ENCODE measurements at places on chromosomes 4 and X.

- H3K4me3 ChIP-seq, result no peak overlapping the region
- no peak for DNase-seq
- no peaks in the 10 kb centered on the region for H3K4me1 ChIP-seq
- H3K27me3 ChIP-seq, result no peaks in the 10 kb centered on the region
- no peaks in the 10 kb centered on the region for H3K36me3 ChIP-seq
- H3K27ac ChIP-seq, result no peak overlapping the region
These were observed 41.3 kb upstream of the TENM3 start for GRCh38 chr4:182201871-182202270.

DNA sequence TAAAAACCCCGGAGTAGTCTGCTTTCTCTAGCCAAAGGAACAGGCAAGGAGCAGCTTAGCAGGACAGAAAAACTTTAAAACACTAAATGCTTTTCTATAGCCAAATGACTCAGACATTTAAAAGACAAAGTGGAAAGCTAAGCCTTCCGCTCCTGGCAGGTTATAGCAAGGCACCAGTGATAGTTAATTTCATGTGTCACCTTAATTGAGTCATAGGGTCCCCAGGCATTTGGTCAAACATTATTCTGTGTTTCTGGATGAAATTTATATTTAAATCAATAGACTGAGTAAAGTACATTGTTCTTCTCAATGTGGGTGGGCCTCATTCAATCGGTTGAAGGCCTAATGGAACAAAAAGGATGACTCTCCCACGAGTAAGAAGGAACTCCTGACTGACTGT is 885.7 kb upstream of the ADGRL3 start:
- H3K4me3 ChIP-seq, result no peak overlapping the region
- no peaks in the 10 kb centered on the region for H3K27me3 ChIP-seq
- no peaks in the 10 kb centered on the region for H3K4me1 ChIP-seq
- no peak overlapping the region for H3K27ac ChIP-seq
- H3K36me3 ChIP-seq, result no peaks in the 10 kb centered on the region
- DNase-seq, result no peak

DNA sequence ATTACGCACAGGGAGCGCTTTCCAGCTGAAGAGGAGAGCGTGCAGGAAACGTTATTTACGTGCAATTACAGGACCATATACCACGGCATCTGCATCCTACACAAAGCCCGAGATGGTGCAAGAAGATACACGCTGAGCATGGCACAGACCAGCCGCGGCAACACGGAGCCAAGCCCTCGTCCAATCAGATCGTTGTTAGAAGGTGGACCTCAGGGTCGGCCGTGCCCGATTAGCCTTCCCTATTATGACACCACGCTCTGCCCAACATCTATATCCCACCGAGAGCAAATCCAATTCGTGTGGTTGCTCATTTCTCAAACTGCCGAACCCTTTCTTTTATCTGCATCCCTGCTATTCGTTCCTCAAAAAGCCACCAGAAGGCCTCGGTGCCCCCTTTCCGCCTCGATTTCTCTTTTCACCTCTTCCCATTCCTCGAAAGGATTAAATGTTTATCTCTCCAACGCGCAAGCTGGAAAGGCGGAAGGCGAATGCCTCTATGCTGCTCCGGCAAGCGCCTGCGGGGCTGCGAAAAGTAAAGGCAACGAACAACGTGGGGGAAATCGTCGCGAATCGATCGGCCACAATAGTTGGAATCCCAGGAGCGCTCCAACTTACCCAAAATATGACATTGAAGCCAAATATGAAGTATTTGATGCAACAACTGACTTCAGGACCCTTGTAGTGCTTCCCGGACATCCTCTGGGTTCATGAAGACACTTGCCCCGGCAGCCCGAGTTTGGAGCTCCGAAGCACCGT is 702 bp downstream of the TSPAN5 start:
- peaks cover 2% of the 10 kb centered on the region for H3K36me3 ChIP-seq
- H3K27me3 ChIP-seq, result no peaks in the 10 kb centered on the region
- peak overlapping the region; percentile 97 for H3K4me3 ChIP-seq
- H3K27ac ChIP-seq, result peak overlapping the region; percentile 51
- DNase-seq, result peak; percentile 38
- peaks cover 37% of the 10 kb centered on the region for H3K4me1 ChIP-seq

DNA sequence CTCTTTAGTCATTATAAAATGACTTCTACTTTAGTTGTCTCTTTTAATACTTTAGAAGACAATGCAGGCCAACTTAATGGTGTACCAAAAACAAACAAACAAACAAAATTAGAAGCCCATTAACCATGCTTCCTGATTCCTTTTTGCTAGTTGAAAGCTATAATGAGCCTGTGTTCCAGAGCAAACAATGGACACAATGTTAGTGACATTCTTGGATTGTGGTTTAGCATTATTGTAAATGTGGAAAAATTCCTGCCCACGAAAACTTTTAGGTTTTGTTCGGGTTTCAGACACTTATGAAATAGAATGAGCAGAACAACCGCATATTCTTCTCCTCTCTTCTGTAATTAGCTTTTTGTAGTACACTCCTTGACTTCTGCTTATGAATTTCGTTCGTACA is 1682.7 kb upstream of the PCDH7 start:
- no peak for DNase-seq
- no peaks in the 10 kb centered on the region for H3K27me3 ChIP-seq
- H3K4me3 ChIP-seq, result no peak overlapping the region
- no peaks in the 10 kb centered on the region for H3K36me3 ChIP-seq
- H3K27ac ChIP-seq, result no peak overlapping the region
- H3K4me1 ChIP-seq, result no peaks in the 10 kb centered on the region

GRCh38 chr4:13542577-13543031 is 1.7 kb downstream of the NKX3-2 start:
- peaks cover 3% of the 10 kb centered on the region for H3K36me3 ChIP-seq
- peaks cover 18% of the 10 kb centered on the region for H3K4me1 ChIP-seq
- no peak overlapping the region for H3K4me3 ChIP-seq

- no peak overlapping the region for H3K27ac ChIP-seq
- DNase-seq, result no peak
- no peaks in the 10 kb centered on the region for H3K27me3 ChIP-seq
- H3K36me3 ChIP-seq, result no peaks in the 10 kb centered on the region
These were observed 224.8 kb downstream of the GRID2 start for GRCh38 chr4:92528541-92528940.

DNA sequence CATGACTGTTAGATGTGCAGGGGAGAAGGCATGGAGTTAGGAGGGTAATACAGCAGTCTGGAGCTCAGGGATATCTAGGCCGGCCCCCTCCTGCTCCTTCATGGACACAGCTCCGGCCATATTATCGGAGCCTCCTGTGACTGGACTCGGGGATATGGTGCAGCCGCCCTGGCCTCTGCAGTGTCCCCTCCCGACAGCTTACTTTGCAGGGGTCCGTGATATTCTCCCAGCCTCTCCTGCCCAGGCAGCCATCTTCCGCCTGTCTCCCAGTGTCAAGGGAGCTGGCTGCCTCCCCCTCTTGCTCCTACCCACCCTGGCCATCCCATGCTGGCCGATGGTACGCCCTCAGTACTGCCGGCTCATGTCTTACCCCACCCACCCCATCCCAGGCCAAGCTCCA is 19.9 kb upstream of the RNF4 start:
- DNase-seq, result no peak
- H3K36me3 ChIP-seq, result no peaks in the 10 kb centered on the region
- H3K27me3 ChIP-seq, result peaks cover 2% of the 10 kb centered on the region
- no peak overlapping the region for H3K4me3 ChIP-seq
- H3K27ac ChIP-seq, result no peak overlapping the region

GRCh38 chr4:43411226-43411625 is 518.7 kb downstream of the GRXCR1 start:
- no peak overlapping the region for H3K4me3 ChIP-seq
- no peaks in the 10 kb centered on the region for H3K36me3 ChIP-seq
- no peak overlapping the region for H3K27ac ChIP-seq
- DNase-seq, result no peak

DNA sequence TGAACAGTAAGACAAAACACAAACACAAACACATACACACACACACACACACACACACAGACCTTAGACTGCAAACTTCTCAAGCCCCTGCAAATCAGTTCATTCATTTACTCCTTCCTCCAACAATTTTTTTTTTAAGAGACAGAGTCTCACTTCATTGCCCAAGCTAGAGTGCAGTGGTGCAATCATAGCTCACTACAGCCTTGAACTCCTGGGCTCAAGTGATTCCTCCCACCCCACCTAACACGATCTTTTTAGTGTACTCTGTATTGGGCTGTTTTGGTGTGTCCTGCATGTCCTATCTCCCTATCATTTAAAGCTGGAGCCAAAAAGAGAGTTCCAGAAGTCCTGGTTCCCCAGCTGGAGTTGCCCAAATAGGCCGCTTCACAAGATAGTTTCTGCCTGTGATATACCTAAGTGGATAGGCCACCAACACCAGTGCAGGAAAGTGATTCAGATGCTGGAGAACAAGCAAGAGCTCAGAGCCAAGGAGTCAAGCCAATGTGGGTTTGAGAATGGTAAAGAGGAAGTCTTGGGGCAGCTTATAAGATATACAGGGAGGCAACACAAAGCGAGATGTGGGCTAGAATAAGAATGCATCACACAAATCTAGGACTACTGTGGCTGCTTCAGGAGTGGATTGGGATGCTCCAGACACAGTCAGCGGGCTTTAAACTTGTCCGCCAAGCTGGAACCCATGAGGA is 85.4 kb upstream of the RAPGEF2 start:
- H3K4me3 ChIP-seq, result peak overlapping the region; percentile 33
- H3K4me1 ChIP-seq, result peaks cover 21% of the 10 kb centered on the region
- peak; percentile 18 for DNase-seq
- H3K36me3 ChIP-seq, result no peaks in the 10 kb centered on the region
- peaks cover 5% of the 10 kb centered on the region for H3K27me3 ChIP-seq

DNA sequence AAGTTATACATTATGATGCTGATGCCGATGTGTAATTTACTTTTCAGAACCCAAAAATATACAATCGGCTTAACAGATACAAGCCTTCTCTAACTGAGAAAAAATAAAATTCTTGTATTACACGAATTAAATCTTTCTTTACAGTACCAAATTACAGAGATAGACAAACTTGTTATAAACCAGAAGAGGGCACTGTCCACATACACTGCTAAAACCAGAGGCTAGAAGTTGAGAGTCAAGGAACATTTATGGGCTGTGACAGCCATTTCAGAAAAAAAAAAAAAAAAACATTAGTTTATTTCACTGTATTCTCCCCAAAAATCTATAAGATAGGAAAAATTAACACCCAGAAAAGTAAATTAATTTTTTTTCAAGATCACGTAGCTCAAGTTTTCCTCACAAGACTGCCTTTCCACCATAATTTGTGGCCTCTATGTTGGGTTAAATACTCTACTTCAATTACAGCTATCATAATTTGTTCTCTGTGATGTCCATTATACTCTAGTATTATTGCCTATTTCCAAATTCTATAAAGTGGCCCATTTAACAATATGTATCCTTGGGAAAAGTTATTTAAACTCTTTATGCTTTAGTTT is 12.0 kb downstream of the EREG start:
- no peaks in the 10 kb centered on the region for H3K36me3 ChIP-seq

GRCh38 chr4:8921465-8921864 is 49.8 kb upstream of the HMX1 start:
- no peaks in the 10 kb centered on the region for H3K36me3 ChIP-seq
- H3K27me3 ChIP-seq, result peaks cover 13% of the 10 kb centered on the region
- DNase-seq, result no peak
- H3K27ac ChIP-seq, result no peak overlapping the region
- no peaks in the 10 kb centered on the region for H3K4me1 ChIP-seq
- no peak overlapping the region for H3K4me3 ChIP-seq

GRCh38 chr4:151100531-151100930 is 1.1 kb downstream of the RPS3A start:
- DNase-seq, result no peak
- peak overlapping the region; percentile 96 for H3K27ac ChIP-seq
- H3K4me3 ChIP-seq, result peak overlapping the region; percentile 96
- H3K36me3 ChIP-seq, result peaks cover 21% of the 10 kb centered on the region
- H3K27me3 ChIP-seq, result no peaks in the 10 kb centered on the region
- H3K4me1 ChIP-seq, result peaks cover 21% of the 10 kb centered on the region

DNA sequence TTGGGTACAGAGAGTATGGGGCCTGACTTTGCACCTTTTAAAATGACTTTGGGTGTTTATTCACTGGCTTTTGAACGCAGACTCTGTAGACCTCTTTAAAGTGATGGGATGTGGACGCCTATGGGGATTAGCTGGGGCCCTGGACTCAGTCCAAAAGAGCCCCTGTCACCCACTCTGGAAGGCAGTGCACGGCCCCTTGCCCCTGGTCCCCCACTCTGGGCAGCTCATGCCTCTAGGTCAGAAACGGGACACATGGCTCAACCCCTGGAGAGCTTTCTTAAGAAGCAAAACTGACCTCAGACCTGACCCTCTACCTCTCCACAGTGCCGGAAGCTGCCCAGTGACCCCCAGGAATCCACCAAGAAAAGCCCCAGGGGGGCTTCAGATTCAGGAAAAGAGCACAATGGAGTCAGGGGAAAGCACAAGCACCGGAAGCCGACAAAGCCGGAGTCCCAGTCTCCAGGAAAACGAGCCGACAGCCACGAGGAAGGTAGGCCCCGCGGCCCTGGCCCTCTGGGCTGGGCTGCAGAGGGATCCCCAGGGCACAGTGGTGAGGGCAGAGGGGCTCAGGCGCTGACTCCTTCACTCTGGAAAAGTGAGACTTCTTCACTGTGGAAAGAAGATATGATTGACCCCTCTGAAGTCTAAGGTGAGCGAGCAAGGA is 38.4 kb downstream of the BCORL1 start:
- no peak for DNase-seq
- no peak overlapping the region for H3K27ac ChIP-seq
- H3K4me3 ChIP-seq, result no peak overlapping the region
- peaks cover 11% of the 10 kb centered on the region for H3K4me1 ChIP-seq
- H3K36me3 ChIP-seq, result peaks cover 4% of the 10 kb centered on the region

- peak overlapping the region; percentile 92 for H3K27ac ChIP-seq
- no peaks in the 10 kb centered on the region for H3K27me3 ChIP-seq
- H3K36me3 ChIP-seq, result peaks cover 2% of the 10 kb centered on the region
- DNase-seq, result peak; percentile 72
- H3K4me3 ChIP-seq, result no peak overlapping the region
- peaks cover 7% of the 10 kb centered on the region for H3K4me1 ChIP-seq
These were observed 2.7 kb upstream of the RENBP start for GRCh38 chrX:153947009-153947769.

DNA sequence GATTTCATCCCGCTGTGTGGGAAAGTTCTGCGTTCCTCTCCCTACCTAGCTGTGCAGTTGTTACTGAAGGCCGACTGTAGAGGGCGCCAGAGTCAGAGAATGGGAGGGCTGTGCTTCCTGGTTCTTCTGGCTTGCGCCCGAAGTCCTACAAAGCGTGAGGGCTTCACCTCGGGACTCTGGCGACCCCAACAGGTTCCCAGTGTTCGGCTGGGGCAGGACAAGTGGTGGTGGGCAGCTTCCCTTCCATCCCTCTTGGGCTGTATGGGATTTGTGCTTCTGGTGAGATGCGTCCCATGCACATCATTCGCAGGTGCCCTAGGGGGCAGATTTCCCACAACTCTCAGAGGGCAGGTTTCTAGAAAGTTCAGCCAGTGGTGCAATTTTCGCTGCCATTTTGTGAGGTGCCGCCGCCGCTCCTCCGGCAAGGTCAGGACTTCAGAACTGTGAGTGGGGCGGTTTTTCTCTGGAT is 27.3 kb downstream of the CT45A1 start:
- no peaks in the 10 kb centered on the region for H3K36me3 ChIP-seq
- H3K4me3 ChIP-seq, result peak overlapping the region; percentile 24
- DNase-seq, result no peak
- no peaks in the 10 kb centered on the region for H3K27me3 ChIP-seq
- H3K27ac ChIP-seq, result no peak overlapping the region
- peaks cover 2% of the 10 kb centered on the region for H3K4me1 ChIP-seq
